Glomerular endothelial cell (primary cell): ENCODE measurements at places on chromosomes 2 and 18. TPM values are rescaled to one million over a fixed set of nuclear protein-coding genes. Genes with fewer than 3 reads are reported as not detected.

Gene HDAC4
- 18.3 and 36.3 TPM in 2 replicates for total RNA-seq

Gene TGFA
- total RNA-seq, result 0.93 and 3.7 TPM in 2 replicates

Gene SMARCAL1
- 36.4 and 52.9 TPM in 2 replicates for total RNA-seq

Gene ZNF892
- 3.9 and 6.4 TPM in 2 replicates for total RNA-seq

Gene TBR1
- total RNA-seq, result not detected in 2 replicates

Gene LYPD1
- 18.8 and 29.2 TPM in 2 replicates for total RNA-seq

Gene RGPD4
- total RNA-seq, result not detected in 2 replicates

Gene PFN4
- total RNA-seq, result 2.7 TPM in 1 of 2 replicates, not detected in the other

Gene SPRED2
- 11.9 and 14.6 TPM in 2 replicates for total RNA-seq

Gene GMCL1
- total RNA-seq, result 6.2 and 9.4 TPM in 2 replicates

Gene GBX2
- total RNA-seq, result 2.2 and 5.3 TPM in 2 replicates

Gene CABYR
- total RNA-seq, result 3.0 and 6.0 TPM in 2 replicates

Gene IL1RL1
- total RNA-seq, result 5.8 and 20.5 TPM in 2 replicates

Gene GAD1
- 0.35 TPM in 1 of 2 replicates, not detected in the other for total RNA-seq

Gene GKN2
- not detected in 2 replicates for total RNA-seq

Gene FOXI3
- total RNA-seq, result not detected in 2 replicates

Gene CABLES1
- total RNA-seq, result 51.2 and 69.3 TPM in 2 replicates

Gene NCKAP1
- 133 and 146 TPM in 2 replicates for total RNA-seq

Gene SCYGR2
- not detected in 2 replicates for total RNA-seq

Gene CD8B2
- total RNA-seq, result not detected in 2 replicates

Gene ANXA4
- total RNA-seq, result 75.5 and 81.0 TPM in 2 replicates

Gene ALPG
- not detected in 2 replicates for total RNA-seq

Gene MYO3B
- total RNA-seq, result not detected in 2 replicates

Gene NTSR2
- not detected in 2 replicates for total RNA-seq
